ENCODE measurements at places on chromosomes 5 and 9. TPM values are rescaled to one million over a fixed set of nuclear protein-coding genes. Genes with fewer than 3 reads are reported as not detected.

- DNase-seq = no peak
Observed at GRCh38 chr5:75660678-75661465, 49.6 kb downstream of the ANKDD1B start.

- DNase-seq = no peak
Observed at GRCh38 chr9:129338724-129339430, 160.8 kb upstream of the IER5L start.

GRCh38 chr5:160369990-160370712 is at the start of gene C1QTNF2:
TSS of gene C1QTNF2 (minus strand) at chr5:160370626. CDS start at chr5:160355011, 15,615 bp downstream.
- peak; percentile 78 for DNase-seq

Gene WWC1
- 6.3 TPM for total RNA-seq

DNA sequence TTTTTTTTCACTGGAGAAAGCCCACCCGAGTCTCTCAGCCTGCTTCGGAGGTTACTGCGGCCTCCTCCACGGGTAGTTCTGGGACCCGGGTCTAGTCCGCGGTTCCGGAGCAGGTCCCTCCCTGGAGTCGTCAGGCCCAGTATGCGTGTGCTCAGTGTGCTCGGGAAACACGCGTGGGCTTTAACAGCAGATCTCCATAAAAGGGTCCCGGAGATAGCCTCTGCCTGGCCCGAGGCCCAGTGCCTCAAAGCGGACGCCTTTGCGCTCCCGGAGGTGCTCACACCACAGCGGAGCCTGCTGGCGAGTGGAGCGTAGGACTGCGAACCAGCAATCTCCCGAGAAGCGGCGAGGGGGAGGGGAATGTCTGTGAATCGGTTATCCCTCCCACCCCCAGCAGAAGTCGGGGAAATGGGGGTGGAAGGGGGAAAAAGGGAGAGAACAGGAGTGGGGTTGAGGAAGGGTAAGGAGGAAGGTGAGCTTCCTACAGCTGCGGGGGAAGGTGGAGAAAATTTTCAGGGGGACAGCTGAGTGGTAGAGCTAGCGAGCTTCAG is 28.7 kb downstream of the CDKN2A start:
- peak; percentile 89 for DNase-seq

Gene NSD1
- 114 TPM for total RNA-seq

DNA sequence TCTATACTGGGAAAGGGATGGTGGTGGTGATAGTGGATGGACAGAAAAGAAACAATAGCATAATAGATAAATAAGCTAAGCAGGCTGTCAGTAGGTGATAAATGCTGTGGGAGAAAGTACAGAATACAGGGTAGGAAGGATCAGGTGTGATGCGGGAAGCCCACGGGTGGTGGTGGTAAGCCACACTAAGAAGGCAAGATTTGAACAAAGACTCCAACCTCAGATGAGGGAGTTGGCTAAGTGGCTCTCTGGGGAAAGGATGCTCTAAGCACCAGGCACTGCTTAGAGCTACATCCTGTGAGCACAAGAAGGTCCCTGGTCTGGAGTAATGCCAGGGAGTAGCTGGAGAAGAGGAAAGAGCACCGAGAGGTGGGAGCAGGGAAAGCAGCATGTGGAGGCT is 151.6 kb upstream of the KLF9 start:
- DNase-seq = no peak

Gene PTGES
- 2.9 TPM for total RNA-seq

DNA sequence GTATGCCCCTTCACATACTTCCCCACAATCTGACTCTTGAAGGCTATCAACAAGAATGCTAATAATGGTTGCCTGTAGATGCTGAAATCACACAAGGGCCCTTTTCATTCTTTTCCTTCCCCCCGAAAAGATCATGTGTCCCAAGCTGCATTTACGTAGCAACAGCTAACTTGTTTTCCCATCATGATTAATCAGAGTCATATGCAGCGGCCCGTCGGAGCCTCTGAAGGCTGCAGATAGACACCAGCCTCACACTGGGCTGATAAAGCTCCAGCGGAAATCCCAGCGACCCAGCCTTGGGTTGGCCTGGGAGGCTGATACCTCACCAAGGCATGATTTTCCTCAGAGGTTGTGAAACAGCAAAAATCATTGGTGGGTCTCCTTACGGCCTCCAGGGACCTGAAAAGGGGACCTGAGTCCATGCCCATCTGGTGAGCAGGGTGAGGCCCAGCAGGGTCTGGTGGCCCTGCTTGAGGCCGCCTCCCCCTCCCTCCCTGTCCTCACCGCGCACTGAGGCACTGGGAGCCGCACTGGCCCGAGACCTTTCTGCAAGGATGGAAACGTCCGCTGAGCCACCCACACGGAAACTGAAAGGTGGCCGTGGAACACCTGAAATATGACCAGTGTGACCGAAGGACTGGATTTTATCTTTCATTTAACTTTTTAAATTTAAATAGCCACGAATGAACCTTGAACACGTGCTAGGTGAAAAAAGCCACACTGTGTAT is 114.2 kb upstream of the PHYKPL start:
- DNase-seq = no peak

GRCh38 chr5:58188262-58188651 is 271.6 kb downstream of the PLK2 start:
- peak; percentile 27 for DNase-seq

- DNase-seq = no peak
Observed at GRCh38 chr9:130104491-130105193, 50.9 kb downstream of the GPR107 start.

Gene CCL21
- total RNA-seq = not detected

GRCh38 chr5:153888781-153889180 is 149.9 kb downstream of the FAM114A2 start:
- no peak for DNase-seq

Gene NOXA1
- total RNA-seq = 0.65 TPM

Data from neural progenitor cell (in vitro differentiated cells).